Body of pancreas (tissue), 4 donors: ENCODE measurements at places on chromosomes 4 and X. TPM values are rescaled to one million over a fixed set of nuclear protein-coding genes. Genes with fewer than 3 reads are reported as not detected.

The HTT gene
- total RNA-seq: 40.5 TPM

- DNase-seq: no peak
- no peak overlapping the region for H3K27ac ChIP-seq
- no peaks in the 10 kb centered on the region for H3K4me1 ChIP-seq
Measured at GRCh38 chrX:154466036-154466435, 8.0 kb downstream of the PLXNA3 start.

The ELOVL6 gene
- total RNA-seq: 0.78 TPM

GRCh38 chrX:93985344-93986307, 311.6 kb downstream of the FAM133A start:
- no peak for DNase-seq
- H3K27me3 ChIP-seq: no peaks in the 10 kb centered on the region
- H3K4me1 ChIP-seq: no peaks in the 10 kb centered on the region
- no peaks in the 10 kb centered on the region for H3K36me3 ChIP-seq
- no peak overlapping the region for H3K4me3 ChIP-seq
